Liver (tissue), 10 donors: ENCODE measurements at places on chromosomes 12 and 14. TPM values are rescaled to one million over a fixed set of nuclear protein-coding genes. Genes with fewer than 3 reads are reported as not detected.

The BDKRB2 gene
- total RNA-seq: 0.19 TPM

The WDR89 gene
- 7.1 TPM for total RNA-seq

The LMO3 gene
- total RNA-seq: not detected

The NAA30 gene
- total RNA-seq: 19.1 TPM

The CACNA1C gene
- 0.37 TPM for total RNA-seq

GRCh38 chr12:18696971-18697602 is 40.7 kb downstream of the PLCZ1 start:
- DNase-seq: no peak

DNA sequence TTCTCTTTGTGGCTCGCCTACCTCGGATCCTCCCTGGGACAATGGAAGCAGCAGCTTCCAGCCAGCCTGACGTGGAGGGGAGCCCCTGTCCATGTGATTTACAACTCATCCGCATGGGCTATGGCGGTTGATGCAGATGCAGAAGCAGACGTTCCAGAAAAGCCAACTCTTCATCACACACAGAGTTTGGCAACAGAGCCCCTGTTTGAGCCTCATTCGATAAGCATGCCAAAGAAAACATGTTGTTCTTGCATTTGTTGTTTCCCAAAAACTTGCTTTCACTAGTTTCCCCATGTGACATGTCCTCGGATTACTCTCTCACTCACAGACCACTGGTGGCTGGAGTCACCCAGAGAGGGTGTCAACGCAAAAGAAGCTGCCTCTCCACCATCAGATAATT is 16.4 kb upstream of the TC2N start:
- DNase-seq: no peak

- DNase-seq: peak; percentile 24
Observed at GRCh38 chr14:104445086-104445485, 134.5 kb upstream of the C14orf180 start.

- no peak for DNase-seq
Observed at GRCh38 chr12:113874999-113875561, 91.0 kb downstream of the RBM19 start.

GRCh38 chr12:123056053-123056452 is 75.6 kb downstream of the ARL6IP4 start:
- no peak for DNase-seq

DNA sequence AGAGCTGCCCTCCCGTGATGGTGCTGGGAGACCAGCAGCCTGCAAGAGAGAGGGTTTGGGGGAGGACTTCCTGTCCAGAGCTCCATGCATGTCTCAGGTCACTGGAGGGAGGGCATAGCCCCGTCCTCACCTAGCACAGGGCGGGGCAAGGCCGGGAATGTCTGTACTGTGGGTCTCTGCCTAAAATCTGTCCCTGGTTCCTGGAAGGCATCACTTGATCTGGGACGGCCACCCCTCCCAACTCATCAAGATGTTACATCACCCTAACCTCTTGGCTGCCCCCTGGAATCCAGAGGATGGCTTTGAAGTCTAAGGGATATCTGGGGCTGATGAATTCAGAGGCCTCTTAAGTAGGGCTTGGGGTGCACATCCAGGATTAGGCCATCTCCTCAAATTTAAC is 37.0 kb upstream of the MEG3 start:
- DNase-seq: no peak

- DNase-seq: no peak
Observed at GRCh38 chr14:104436741-104437701, 142.5 kb upstream of the C14orf180 start.
